ENCODE measurements at places on chromosomes 4 and X.

DNA sequence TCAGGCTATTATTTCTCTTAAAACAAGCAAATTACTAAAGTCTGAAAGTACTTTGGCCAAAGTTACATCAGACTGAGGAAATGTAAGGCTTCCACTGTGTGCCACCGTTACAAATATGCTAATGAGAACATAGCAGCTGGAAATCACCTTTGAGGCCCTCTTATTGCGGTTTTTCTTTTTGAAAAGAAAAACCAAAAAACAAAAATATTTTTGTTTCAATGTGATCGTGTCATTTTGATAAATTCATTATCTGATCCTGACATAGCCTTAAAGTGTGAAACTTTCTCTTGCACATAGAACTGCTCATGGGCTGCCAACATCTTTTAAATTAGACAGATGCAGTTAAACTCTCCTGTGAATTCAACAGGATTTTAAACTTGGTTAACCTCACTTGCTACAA lies 2.8 kb upstream of the TIFA start:
- DNase-seq, result no peak

DNA sequence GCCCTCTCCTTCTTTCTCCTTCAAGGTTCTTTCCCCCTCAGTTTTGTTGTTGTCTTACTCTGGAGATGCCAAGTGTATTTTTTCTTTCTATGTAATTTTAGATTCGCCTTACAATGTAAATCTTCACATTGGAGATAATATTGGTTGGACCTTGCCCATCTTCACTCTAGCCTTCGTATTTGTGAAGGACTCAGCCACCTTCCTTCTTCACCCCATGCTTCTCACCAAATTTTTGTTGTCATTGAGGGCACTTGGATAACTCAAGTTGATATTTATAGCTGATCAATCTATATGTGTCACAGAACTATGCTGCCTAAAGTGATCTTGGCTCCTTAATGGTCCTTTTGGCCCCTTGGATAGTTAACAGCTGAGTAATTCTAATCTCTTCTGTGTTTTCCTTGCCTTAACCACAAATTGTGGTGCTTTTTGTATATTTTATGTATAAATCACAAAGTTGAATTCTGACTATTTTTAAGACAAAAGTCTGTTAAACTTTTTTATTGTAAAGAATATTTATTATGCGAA lies 6.5 kb downstream of the SPRY1 start:
- DNase-seq, result no peak

- DNase-seq, result no peak
These were observed 6.9 kb upstream of the CXCL1 start for GRCh38 chr4:73862322-73862721.

DNA sequence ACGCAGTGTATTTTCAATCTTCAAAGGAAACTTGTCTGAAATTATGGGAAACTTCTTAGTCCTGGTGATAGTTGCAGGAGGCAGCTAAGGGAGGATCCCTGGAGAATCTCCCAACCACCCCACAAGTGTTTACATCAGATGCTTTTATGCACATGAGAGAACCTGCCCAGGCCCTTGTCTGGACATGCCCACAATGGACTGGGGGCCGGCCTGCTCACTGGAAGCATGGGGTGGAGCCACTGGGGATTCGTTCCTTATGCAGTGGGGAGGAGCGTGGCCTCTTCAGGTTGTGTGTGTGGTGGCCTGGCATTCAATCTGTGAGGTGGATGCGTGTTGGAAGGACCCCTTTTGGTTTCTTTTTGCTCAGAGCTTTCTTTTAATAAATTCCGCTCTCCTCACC lies 398.7 kb upstream of the PPP1R2C start:
- DNase-seq, result no peak

DNA sequence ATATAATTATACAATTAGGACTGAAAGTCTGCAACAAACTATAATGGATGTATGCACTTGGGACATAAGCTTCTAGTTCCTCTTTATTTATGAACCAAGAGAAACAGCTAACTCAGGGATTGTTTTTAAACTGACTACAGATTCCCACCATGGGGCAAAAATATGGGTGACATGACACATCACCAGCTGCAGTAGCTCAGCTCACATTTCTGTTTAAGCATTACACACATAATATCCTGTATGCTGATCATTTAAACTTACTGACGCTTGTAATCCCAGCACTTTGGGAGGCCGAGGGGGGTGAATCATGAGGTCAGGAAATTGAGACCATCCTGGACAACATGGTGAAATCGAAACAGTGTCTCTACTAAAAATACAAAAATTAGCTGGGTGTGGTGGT lies 11.5 kb downstream of the FGB start:
- DNase-seq, result no peak

GRCh38 chr4:92122911-92123310 lies 180.9 kb upstream of the GRID2 start:
- no peak for DNase-seq

DNA sequence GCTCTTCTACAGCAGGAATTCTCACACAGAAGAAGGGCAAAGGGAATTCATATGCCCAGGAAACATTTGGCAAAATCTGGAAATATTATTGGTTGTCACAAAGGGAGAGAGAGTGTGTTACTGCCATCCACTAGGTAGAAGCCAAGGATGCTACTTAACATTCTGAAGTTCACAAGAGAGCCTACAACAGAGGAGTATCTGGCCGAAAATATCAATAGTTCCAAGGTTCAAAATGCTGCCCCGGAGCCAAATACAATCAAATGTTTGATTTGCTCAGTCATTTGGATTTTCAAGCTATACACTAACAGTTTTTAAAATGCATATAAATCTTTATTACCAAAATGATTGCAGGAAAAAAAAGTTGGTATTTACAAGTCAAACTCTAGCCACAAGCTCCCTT lies 18.8 kb downstream of the OTUD4 start:
- no peak for DNase-seq

GRCh38 chr4:56535915-56536314 lies 30.3 kb downstream of the ARL9 start:
- no peak for DNase-seq

GRCh38 chrX:106894978-106895452 lies 8.1 kb downstream of the RIPPLY1 start:
- no peak for DNase-seq

DNA sequence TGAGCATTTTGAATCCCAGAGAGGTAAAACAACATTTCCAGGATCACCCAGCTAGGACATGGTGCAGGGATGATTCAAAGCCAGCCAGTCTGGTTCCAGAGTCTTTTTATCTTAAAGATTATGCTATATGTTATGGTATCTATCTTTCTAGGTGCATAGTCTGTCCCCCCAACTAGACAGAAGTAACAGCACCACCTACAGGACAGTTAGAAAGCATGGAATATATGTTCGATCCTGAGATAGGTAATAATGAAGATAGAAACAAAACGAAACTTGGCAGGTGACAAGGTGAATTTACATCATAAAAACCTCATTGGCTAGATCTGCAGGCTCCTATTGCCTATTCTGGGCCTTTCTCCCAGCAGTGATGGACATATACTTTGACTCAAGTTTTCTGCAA lies 723.2 kb downstream of the SMARCA1 start:
- no peak for DNase-seq

DNA sequence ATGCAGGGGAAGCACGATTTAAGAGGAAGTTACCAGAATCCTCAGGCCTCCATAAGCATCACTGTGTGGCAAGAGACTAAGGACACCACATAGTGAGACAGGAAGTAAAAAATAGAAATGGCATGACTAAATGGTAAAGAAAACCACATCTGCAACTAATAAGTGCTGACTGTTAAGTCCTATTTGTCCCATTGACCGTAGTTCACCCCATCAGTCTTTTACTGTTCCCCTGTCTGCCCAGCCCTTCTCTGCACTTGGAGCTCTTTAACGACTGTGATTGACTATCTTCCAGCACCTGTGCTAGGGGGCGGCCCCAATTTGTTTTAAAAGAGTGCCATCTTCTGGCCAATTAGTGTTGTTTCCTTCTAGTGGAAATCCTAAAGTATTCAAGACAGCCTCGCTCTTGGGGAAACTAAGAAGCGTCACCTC lies 94.2 kb downstream of the MAOA start:
- peak; percentile 27 for DNase-seq

- DNase-seq, result no peak
These were observed 305 bp upstream of the MAB21L2 start for GRCh38 chr4:150581641-150582051.

GRCh38 chr4:164012396-164013027 lies 518.0 kb downstream of the TMA16 start:
- peak; percentile 14 for DNase-seq

- DNase-seq, result peak; percentile 26
These were observed 119.5 kb upstream of the AFF2 start for GRCh38 chrX:148380650-148381561.

DNA sequence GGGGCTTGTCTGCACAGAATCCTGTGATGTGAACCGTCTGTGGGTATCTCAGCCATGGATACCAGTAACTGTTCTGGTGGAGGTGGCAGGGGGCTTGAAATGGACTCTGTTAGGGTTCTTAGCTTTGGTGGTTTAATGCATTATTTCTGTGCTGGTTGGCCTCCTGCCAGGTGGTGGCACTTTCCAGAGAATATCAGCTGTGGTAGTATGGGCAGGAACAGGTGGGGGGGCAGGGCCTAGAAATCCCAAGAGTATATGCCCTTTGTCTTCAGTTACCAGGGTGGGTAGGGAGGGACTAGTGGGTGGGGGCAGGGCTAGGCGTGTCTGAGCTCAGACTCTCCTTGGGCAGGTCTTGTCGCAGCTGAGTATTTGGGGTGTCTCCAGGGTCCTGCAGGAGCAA lies 106.7 kb downstream of the KIT start:
- DNase-seq, result no peak

- DNase-seq, result no peak
These were observed 43.5 kb upstream of the ZNF518B start for GRCh38 chr4:10500776-10501175.

DNA sequence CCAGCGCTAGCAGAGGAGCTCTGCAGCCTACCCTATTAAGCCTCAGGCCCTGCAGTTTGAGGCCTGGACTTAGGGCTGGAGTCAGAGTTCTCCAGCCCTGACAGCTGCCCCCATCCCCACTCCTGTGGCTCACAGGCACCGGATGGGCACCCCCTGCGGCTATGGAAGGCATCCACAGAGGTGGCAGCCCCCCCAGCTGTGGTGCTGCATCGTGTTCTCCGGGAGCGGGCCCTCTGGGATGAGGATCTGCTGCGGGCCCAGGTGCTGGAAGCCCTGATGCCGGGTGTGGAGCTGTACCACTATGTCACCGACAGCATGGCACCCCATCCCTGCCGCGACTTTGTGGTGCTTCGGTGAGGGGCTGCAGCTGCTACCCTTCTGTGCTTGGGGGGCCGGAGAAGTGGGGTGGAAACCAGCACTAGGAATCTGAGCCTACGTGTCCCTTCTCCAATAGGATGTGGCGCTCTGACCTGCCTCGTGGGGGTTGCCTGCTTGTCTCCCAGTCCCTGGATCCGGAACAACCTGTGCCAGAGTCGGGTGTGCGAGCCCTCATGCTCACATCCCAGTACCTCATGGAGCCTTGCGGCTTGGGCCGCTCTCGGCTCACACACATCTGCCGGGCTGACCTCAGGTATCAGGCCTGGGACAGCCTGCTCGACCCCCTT lies 76.2 kb downstream of the STARD8 start:
- DNase-seq, result no peak

- no peak for DNase-seq
These were observed at the start of gene NDP for GRCh38 chrX:43973249-43974099. Gene NDP (minus strand): TSS chrX:43973390. CDS start chrX:43958645, 14,745 bp downstream.

DNA sequence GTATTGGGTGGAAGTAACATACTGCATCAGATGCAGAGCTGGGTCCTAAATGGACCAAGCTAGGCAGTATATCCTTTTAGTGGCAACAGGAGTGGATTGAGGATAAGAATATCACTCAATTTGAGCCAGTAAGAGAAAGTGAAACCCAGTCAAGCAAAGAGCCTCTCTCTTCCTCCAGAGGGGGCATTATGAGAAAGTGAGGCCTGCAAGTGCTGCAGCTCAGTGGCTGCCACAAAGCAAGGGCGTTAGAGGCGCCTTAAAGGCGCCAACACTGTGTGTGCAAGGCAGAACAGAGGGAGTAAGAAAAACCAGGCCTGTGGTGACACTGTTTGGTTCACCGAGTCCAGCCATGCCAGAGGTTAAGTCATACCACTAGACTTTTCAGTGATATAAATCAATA lies 17.5 kb downstream of the STX18 start:
- DNase-seq, result peak; percentile 25

- no peak for DNase-seq
These were observed 181.5 kb downstream of the SHROOM3 start for GRCh38 chr4:76616526-76616925.

GRCh38 chrX:45697591-45697990 lies 496.9 kb upstream of the DIPK2B start:
- DNase-seq, result no peak

Measured in activated CD8-positive, alpha-beta memory T cell treated with anti-CD3 and anti-CD28 coated beads, Interleukin-2, amount 50 U/mL, for 4 hours (primary cell).